ENCODE measurements at places on chromosomes 6 and 20. TPM values are rescaled to one million over a fixed set of nuclear protein-coding genes. Genes with fewer than 3 reads are reported as not detected.

GRCh38 chr20:1087311-1087905 is 31.0 kb upstream of the PSMF1 start:
- DNase-seq = no peak

The LHFPL5 gene
- total RNA-seq = not detected

GRCh38 chr20:8082025-8082424 is 50.0 kb upstream of the PLCB1 start:
- DNase-seq = no peak

DNA sequence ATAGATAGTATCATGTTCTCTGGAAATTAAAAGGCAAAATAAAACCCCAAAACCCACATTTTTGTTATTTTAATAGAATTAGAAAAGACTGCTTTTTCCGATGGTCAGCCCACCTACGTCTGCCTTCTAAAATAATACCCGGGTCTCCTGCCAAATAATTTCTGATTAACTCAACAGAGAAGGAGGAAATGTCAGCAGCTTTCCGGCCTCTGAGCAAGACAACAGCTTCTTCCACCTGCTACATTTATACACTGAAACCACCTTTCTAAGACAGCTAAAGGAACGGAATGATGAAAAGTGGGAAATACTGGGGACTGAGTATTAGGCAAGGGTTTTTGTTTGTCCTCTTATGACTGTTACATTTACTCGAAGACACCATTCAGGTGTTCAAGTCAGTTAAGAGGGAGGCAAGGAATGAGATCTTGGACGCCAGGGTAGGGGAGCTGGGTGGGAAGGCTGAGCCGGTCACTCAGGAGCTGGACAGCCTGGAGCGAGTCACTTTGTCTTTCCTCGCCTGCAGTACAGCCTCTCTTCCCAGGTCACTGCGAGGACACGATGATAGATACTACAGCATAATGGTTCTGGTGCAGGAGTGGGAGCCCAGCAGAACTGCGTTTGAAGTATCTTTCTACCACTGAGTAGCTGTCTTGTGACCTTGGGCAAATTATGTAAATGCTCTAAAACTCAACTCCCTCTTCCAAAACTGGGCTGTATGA is 96.3 kb upstream of the QKI start:
- no peak for DNase-seq

The TCP11 gene
- 0.43 TPM for total RNA-seq

DNA sequence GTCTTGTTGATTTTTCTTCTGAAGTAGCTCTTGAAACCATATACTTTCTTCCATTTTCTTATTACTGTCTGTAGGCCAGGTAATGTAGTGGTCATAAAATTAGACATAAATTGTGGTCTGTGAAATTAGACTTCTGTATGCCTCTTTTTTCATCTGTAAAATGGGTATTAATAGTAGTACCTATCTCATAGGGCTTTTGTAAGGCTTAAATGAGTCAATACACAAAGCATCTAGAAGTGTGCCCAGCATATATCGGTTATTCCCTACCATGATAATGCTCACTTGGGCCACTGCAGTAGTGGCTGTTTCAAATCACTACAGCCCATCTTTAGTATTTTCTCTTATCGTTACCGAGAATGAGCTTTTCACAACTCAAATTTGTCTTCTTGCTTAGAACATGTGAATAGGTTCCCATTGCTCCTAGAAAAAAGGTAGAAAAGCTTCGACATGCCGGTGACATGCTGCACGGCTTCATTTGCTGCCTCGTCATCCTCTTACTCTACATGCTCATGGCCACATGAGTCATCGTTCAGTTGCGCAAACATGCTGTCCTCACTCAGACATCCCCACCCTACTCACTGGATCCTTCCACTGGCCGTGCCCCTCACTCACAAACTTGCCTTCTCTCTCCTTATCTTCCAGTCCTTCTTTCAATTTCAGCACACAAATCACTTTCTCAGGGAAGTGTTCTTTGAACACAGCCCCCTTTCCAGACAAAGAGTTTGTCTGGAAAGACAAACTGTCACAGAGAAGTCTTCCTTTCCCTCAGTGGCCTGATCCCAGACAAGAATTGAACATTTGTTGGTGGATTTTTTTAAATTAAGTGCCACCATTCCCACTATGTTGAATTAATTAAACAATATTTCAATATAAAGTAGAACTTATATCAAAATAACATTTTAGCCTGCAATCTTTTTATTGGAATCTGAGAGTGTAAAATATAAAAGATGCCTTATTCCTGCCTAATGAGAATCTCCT is 32.2 kb upstream of the ERVFRD-1 start:
- DNase-seq = no peak
